Activated CD4-positive, alpha-beta T cell treated with anti-CD3 and anti-CD28 coated beads for 36 hours (primary cell): ENCODE measurements at places on chromosomes 6 and 20.

GRCh38 chr6:115717472-115717871, 343.2 kb downstream of the FRK start:
- DNase-seq: no peak

DNA sequence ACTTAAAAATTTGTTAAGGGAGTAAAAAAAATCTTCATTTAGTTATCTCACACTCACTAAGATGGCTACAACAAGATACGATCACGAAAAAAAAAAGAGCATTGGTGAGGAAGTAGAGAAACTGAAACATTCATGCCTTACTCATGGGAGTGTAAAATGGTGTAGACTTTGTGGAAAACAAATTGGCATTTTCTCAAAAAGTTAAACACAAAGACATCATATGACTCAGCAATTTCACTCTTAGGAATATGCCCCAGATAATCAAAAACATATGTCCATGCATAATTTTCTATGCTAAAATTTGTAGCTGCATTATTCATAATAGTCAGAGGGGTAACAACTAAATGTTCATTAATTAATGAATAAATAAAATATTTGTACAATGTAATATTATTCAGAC, 120.9 kb upstream of the IRAK1BP1 start:
- no peak for DNase-seq

DNA sequence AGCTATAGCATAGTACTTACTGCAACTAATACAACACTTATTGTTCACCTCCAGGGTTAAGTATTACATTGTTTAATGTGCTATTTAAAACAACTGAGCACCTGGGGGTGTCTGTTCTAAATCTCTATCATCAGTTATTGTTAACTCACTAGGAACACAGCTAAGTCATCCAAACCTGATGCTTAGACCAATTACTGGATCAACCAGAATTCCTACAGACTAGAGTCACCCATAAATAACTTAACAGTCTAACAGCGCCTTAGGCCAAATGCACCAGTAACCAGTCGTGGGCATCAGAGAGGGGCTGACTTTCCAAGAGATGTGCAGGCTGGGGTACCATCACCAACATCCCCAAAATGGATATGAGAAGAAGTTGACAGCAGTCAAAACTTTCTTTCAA, 110.7 kb downstream of the ADTRP start:
- no peak for DNase-seq

- peak; percentile 67 for DNase-seq
Observed at GRCh38 chr20:36975099-36975818, 23.8 kb upstream of the SAMHD1 start.

- no peak for DNase-seq
Observed at GRCh38 chr20:6489361-6490171, 277.9 kb upstream of the BMP2 start.
